ENCODE measurements at places on chromosomes 7 and 10.
A peak's percentile ranks its signal among the peaks of the same experiment; 100 is the strongest.

DNA sequence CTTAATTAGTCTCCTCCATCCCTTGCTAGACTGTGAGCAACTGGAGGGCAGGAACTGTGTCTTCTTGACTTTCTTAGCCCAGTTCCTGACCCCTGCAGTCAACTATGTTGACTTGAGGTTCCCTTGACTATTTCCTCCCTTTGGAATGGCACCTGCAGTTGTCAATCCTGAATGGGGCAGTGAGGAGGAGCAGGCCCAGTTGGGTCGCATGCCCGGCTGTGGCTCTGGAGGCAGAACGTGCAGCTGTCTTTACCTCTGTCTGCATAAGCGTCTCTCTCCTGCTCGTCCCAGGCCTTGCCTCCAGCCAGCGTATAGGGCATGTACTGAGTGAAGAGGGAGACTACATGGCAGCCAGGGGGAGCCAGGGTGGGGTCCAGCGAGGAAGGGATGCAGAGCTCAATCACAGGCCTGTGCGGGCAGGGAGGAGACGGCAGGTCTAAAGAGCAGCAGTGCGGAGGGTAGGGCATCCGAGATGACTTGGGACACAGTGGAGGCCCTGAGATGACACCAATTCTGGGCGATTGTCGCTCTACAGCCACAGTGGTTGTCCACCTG, 26.8 kb downstream of the PYROXD2 start:
- no peak for DNase-seq

DNA sequence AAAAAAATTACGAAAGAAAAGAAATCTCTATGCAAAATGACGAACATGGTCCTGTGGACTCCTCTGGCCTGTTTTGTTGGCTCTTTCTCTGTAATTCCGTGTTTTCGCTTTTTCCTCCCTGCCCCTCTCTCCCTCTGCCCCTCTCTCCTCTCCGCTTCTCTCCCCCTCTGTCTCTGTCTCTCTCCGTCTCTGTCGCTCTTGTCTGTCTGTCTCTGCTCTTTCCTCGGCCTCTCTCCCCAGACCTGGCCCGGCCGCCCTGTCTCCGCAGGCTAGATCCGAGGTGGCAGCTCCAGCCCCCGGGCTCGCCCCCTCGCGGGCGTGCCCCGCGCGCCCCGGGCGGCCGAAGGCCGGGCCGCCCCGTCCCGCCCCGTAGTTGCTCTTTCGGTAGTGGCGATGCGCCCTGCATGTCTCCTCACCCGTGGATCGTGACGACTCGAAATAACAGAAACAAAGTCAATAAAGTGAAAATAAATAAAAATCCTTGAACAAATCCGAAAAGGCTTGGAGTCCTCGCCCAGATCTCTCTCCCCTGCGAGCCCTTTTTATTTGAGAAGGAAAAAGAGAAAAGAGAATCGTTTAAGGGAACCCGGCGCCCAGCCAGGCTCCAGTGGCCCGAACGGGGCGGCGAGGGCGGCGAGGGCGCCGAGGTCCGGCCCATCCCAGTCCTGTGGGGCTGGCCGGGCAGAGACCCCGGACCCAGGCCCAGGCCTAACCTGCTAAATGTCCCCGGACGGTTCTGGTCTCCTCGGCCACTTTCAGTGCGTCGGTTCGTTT, 83.5 kb upstream of the SLF2 start:
- peak; percentile 7 for DNase-seq

GRCh38 chr7:157951300-157952049, 614.7 kb downstream of the DNAJB6 start:
- no peak for DNase-seq

- DNase-seq, result no peak
Observed at GRCh38 chr10:94299417-94299816, 63.3 kb downstream of the NOC3L start.

GRCh38 chr7:149719912-149720335, 53.5 kb downstream of the ZNF467 start:
- no peak for DNase-seq

DNA sequence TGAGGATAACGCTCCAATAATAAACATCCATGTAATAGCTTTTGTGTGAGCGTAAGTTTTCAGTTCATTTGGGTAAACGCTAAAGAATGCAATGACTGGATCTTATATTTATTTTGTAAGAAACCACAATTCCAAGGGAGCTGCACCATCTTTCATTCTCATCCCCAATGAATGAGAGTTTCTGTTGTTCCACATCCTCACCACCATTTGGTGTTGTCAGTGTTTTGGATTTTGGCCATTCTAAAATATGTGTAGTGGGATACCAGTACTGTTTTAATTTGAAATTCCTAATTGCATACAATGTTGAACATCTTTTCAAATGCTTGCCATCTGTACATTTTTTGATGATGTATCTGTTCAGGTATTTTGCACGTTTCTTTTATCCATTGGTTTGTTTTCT, 50.9 kb upstream of the SEMA3D start:
- no peak for DNase-seq

DNA sequence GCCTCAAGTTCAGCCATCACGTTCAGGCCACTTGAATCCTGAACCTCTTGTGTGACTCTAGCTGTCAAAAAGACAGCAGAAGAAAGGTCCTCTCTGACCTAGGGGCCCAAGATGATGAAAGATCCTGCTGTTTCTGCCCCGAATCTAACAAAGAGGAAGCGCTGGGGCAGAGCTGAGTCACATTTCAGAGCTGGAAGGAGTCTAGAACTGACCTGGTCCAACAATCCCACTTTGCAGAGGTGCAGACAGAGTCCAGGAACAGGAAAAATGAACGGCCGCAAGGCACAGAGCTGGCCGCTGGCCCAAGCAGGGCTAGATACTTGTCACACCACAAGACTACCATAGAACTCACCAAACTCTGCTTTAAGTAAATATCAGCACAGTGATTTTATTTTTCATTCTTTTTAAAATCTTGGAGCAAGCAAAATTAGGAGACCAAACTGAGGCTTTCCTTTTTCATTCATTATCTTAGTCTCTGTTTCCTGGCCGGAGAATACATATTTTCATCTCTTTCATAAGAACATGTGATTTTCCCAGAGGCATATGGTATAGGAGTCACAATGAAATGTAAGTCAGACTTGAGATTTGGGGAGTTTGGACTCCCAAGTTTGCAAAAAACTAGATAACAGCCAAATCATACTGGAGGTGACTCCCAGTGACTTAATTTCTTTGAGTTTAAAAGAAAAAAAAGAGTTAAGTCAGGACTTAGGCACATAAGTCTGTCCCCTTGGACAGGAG, 52.8 kb downstream of the CHST15 start:
- no peak for DNase-seq

GRCh38 chr10:98270073-98270740, 2.2 kb upstream of the LOXL4 start:
- DNase-seq, result no peak

DNA sequence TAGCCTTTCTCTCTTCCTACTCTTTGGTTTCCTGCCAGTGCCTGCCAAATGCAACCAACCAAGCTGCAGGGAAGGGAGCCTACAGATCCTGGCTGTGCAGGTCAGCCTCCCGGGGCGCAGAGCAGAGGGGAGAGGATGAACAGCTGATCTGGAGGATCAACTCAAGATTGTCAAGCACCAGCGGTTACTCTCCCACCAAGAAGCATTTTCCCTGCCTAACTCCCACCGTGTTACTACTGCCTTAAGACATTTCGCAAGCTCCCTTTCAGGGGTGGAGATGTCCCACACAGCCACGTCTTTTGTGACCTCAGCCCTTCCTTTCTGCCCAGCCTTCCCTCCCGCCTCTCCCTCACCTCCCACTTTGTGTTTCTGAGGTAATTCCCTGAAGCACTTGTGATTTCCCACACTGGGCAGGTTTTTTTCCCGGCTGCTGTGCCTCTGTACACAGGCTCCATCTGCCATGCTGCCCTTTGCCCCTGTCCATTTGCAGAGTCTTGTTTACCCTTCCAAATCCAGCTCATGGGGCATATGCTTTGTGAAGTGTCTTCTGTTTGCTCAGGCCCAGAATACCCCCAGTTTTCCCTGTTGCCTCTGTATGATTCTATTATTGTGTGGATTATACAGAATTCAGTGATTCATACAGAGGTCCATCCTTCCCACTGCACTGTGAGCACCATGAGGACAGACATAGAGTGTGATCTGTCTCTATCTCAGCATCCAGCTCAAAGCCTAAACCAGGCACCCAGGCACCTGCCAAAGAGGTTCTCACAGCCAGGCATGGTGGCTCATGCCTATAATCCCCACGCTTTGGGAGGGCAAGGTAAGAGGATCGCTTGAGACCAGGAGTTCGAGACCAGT, 40.9 kb upstream of the PAPSS2 start:
- DNase-seq, result no peak

DNA sequence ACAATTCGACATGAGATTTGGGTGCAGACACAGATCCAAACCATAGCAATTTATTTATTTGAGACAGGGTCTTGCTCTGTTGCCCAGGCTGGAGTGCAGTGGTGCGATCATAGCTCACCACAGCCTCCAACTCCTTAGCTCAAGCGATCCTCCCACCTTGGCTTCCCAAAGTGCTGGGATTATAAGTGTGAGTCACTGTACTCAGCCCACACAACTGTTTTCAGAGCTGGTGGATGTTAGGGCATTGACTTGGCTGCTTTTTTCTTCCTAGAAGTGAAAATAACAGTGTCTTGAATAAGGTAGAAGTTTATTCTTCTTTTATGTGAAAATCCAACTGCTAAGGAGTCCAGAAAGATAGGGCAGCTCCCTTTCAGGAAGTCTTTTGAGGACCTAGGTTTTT, 132.1 kb downstream of the CCDC3 start:
- no peak for DNase-seq

- no peak for DNase-seq
Observed at GRCh38 chr10:112964482-112964881, 14.4 kb downstream of the TCF7L2 start.

DNA sequence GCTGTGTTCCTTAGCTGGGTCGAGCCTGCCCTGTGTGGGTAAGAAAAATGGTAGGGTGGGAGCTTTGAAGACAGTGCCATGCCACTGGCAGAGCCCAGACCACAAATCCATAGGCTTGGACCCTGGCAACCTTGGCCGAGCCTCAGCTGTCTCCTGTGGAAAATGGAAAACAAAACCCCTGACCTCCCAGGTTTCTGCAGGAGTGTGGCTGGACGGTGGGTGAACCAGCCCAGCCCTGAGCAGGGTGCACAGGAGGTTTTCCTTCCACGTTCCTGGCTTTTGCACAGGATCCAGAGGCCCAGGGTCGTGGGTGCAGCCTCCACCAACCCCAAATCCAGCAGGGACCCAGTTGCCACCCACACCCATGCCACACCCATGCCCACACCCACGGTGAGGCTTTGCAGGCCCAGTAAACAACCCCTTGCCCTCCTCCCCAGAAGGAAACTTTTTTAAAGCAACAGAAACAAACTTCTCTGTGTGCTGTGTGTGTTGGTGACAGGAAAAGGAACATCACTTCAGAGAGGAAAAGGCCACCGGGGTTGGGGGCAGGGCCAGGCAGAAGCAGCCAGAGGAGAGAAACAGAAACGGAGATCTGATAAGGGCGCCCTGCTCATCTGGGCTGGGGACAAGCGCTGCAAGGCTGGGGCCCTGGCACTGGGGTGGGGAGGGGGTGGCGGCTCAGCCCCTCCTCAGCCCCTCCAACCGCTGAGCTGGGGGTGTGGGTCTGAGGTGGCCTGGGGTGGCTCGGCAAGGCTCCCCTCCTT, 20.7 kb upstream of the ZMIZ1 start:
- no peak for DNase-seq

- no peak for DNase-seq
Observed at GRCh38 chr10:75862935-75863334, 431.5 kb downstream of the LRMDA start.

GRCh38 chr7:76372984-76373833, 14.4 kb upstream of the YWHAG start:
- DNase-seq, result no peak

GRCh38 chr10:66535439-66535838, 390.4 kb upstream of the LRRTM3 start:
- no peak for DNase-seq

DNA sequence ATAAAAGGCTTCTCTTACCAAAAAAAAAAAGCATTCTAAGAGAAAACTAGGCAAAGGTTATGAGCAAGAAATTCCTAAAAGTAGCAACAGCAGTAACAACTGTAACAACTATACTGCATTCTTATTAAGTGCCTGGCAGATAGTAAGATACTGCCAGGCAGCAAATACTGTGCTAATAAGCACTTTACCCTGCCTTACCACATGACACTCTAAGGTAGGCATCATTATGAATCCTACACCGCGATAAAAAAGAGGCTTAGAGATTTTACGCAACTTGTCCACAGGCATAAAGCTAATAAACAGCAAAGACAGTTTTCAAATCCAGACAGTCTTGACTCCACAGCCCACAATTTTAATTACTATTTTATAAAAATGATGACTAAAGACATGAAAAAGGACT, 83.2 kb downstream of the USP6NL start:
- no peak for DNase-seq

DNA sequence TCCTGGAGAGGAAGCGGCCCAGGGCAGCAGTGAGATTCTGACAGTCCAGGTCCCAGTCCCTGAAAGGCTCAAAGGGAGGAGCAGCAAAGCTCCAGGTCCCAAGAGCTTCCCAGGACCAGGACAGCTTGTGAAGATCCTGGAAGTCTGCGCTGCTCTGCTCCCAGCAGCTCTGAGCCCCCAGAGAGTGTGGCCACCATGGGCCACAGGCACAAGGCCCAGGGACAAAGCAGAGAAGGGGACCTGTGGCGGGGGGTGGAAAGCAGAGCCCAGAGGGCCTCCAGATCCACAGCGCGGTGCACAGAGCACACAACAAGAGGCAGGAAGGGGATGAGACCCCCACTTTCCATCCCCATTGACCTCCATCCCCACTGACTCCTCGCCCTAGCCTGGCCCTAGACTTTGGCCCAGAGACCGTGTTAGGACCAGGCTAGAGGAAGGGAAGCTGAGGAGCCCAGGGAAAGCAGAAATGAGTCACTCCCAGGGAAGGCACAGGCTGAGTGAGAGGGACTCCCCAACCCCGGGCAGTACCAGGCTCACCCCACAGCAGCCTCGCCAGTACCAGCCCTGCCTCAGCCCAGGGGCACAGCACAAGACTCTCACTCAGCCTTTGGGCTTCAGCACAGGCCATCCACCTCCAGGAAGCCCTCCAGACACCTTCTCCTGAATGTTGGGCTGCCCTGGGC, 75.5 kb downstream of the GRID1 start:
- DNase-seq, result no peak

DNA sequence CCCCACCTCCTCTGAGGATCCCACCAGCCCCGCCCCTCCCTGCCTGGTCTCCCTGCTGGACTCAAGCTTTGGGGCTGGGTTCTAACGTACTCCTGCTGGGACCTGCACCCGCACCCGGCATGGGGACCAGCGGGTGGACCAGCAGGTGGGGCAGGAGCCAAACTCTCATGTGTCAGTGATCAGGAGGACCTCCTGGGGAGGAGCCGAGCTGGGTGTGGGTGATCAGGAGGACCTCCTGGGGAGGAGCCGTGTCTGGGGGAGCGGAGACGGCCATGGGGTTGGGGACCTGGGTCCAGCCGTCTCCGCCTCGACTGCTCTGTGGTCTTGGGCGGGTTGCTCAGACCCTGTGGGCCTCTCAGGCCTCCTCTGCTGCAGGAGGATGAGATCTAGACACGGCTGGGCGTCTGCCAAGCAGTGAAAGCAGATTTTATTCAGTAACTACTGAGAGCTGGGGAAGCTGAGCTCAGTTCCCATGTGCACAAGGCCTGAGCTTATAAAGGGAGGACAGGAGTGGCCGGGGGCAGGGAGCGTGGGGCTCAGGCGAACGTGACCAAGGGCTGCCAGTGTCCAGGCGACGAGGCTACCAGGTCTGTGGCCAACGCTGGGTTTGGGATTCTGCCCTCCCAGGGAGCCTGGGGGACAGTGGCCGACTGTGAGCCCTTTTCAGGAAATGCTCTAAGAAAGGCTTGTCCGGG, 33.6 kb upstream of the UTF1 start:
- DNase-seq, result no peak

- DNase-seq, result no peak
Observed at GRCh38 chr10:79438021-79438698, 7.3 kb downstream of the ZCCHC24 start.
